ENCODE measurements at places on chromosomes 6 and 20.

GRCh38 chr6:119742188-119742803 is 392.7 kb upstream of the MAN1A1 start:
- peak; percentile 51 for DNase-seq

GRCh38 chr20:32997431-32997830 is 6.8 kb downstream of the SUN5 start:
- no peak for DNase-seq

- DNase-seq: peak; percentile 62
Observed at GRCh38 chr6:104527761-104528415, 331.8 kb downstream of the HACE1 start.

GRCh38 chr20:48186447-48186846 is 401.2 kb upstream of the SULF2 start:
- DNase-seq: no peak

DNA sequence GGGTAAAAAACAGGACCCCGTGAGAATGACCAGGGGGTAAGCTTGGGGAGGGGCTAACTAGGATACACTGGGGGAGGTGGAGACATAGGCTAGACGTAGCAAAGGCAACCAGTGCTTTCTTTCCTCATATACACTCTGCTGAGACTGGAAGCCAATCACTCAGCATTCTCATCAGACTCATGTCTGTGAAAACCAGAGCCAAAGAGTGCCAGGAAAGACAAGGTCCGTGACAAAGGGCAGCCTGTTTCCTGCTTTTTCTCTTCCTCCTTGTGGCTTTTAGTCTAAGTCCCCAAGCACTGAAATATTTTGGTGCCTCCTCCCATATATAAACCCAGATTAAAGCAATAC is 97.9 kb upstream of the NEDD9 start:
- peak; percentile 84 for DNase-seq

DNA sequence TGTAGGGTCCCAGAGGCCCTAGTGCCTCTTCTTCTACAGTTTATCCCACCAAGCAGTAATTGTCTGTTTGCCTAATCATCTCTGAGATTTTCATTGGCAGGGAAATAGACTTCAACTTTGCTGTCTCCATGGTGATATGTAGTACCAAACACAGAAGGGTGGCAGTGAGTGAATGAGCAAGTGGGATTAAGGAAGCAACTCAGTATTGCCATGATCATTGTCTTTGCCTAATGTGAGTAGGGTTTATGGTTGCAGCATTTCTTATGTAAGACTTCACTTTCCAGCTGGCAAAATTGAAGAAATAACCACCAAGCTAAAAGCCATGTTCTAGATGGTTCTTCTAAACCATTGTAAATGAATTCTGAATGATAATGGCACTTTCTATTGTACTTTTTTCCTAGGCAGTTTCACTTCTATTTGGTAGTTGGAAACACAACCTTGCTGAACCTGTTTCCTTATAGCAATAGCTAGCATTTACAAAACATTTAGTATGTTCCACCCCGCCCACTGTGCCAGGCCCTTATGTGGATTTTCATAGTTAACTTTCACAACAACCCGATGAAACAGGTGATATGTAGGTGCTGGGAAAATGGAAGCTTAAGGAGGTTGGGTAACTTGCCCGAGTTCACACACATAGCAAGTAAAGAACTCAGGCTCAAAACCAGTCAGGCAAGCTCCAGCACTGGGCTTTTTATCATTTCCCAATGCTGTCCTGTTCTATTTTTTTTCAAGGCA is 32.0 kb downstream of the ZC2HC1B start:
- DNase-seq: no peak

DNA sequence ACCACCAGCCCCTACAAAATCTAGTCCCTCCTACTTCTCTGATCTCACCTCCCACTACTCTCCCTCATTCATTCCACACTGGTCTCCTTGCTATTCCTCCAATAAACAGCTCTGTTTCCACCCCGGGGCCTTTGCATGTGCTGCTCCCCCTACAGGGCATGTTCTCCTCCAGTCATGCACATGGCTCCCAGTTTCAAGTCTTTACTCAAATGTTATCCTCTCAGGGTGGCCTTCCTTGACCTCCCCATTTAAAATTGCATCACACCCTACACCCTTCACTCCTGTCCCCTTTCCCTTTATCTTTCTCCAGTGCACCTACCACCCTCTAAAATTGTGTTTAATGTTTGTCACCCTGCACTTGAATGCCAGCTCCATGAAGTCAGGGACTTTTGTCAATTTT is 174.5 kb downstream of the MRPL14 start:
- DNase-seq: no peak

DNA sequence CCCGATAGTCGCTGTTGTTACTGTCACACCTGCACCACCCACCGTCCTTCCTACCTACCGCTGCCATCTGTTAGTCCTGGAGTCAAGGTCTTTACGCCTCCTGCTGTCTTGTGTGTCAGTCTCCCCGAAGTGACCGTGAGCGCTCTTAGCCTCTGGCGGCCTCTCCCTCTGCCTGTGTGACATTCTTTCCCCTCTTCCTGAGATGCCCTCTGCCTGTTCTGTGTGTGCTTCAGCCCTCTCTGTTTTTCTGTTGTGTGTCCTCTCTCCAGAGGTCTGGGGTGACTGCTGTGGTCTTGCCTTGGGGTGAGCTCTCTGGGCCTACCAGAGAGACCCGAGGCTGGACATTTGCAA is 54.9 kb downstream of the TCP11 start:
- no peak for DNase-seq

DNA sequence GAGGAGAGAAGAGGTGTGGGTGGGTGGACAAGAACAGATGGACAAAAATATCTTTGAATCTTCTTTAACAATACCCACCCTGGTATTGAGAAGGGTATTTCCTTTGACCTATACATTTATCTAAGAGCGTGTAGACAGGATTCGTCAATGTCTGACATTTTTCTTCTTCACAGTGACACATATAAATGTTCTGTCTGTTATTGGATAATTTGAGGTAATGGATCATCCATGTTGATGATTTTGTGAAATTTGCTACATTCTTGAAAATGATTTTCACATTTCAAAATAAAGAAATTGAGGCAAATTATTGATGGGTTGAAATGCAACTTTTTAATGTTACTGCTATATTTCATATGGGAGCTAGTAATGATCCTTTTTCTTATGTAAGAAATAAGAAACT is 770.7 kb upstream of the EPHA7 start:
- no peak for DNase-seq

- no peak for DNase-seq
Observed at GRCh38 chr6:21265730-21266044, 327.9 kb upstream of the SOX4 start.

GRCh38 chr20:25195962-25196785 is 662 bp downstream of the ENTPD6 start:
- DNase-seq: no peak

- no peak for DNase-seq
Observed at GRCh38 chr6:52104979-52105378, 17.6 kb upstream of the PKHD1 start.

- no peak for DNase-seq
Observed at GRCh38 chr20:19807191-19807945, 49.3 kb downstream of the RIN2 start.

DNA sequence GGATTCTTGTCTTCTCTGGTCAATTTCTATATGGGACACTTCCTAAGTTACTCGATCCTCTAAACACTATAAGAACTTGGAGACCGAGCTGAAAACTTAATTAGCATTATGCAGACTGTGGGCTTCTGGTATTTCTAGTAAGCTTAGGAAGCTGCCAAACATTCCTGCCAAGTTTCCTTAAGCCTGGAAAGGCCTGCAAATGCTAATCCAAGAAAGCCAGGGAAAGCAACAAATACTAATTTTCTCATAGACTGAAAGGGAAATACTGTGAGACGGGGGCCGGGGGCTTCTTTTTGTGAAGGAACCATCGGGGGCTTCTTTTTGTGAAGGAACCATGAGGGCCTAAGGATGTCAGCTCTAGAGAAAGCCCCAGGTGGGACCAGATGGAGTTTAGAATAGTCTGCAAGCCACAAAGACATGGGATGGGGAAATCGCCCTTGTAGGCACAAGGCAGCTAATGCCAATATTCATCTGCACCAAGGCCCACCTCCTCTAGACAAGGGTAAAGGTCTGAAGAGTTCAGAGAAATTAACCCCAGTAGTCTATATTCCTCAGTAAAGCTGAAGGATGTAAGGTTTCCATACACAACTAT is 332.4 kb upstream of the PRDM1 start:
- DNase-seq: peak; percentile 11

DNA sequence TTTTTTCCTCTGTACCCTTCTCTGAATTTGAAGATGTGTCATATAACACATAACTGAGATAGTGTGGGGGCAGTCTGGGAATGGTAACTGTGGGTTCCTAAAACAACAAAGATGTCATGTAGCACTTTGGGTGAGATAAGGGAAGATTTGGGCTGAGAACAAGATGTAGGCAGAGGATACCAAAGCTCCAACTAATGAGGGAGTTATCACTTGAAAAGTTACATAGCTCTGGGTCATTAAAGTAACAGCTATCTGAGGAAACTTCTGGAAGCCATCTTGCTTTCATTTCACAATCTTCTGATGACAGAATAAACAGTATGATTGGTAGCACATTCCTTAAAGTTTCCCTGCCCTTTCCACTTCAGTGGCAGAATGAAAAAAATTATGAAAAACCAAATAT is 255.4 kb downstream of the TBX18 start:
- no peak for DNase-seq

- no peak for DNase-seq
Observed at GRCh38 chr20:25227317-25227831, 20.5 kb upstream of the PYGB start.

GRCh38 chr6:71049198-71049770 is 92.4 kb upstream of the B3GAT2 start:
- no peak for DNase-seq

GRCh38 chr6:113763876-113764275 is 93.3 kb upstream of the MARCKS start:
- no peak for DNase-seq

DNA sequence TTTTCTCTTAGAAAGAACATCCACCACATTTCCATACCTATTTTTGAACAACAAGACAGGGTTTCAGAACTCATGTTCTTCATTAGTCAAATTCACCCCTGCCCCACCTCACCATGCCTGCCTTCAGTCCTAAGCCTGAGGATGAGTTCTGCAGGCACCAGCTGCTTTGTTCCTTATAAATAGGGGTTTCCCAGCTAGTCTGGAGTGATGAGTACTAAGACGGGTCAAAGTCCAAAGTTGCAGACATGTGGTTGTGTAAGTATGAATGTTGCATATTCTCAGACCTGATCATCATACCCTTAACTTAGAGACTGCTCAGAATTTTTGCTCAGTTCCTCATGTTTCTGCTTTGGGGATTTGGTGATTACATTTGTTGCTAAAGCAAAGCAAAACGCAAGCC is 257.7 kb upstream of the CDYL start:
- DNase-seq: no peak

- DNase-seq: no peak
Observed at GRCh38 chr20:56788041-56788670, 159.1 kb downstream of the TFAP2C start.

- DNase-seq: no peak
Observed at GRCh38 chr6:39553860-39554802, 171.1 kb downstream of the KIF6 start.

GRCh38 chr6:65814071-65814470 is 107.0 kb upstream of the EYS start:
- DNase-seq: no peak

Data from pons (tissue), 1 donor.